Activated CD4-positive, alpha-beta T cell treated with anti-CD3 and anti-CD28 coated beads for 36 hours (primary cell): ENCODE measurements at places on chromosomes 7 and 10. TPM values are rescaled to one million over a fixed set of nuclear protein-coding genes. Genes with fewer than 3 reads are reported as not detected.

Gene RADIL
- total RNA-seq = 0.69 TPM

Gene GOLGA7B
- total RNA-seq = 0.57 TPM

Gene SPDYE2
- total RNA-seq = not detected

Gene ELN
- not detected for total RNA-seq

Gene C10orf105
- 0.34 TPM for total RNA-seq

Gene MRLN
- not detected for total RNA-seq

Gene SFMBT2
- 18.0 TPM for total RNA-seq

Gene ABCC2
- 0.62 TPM for total RNA-seq

Gene SLC26A3
- not detected for total RNA-seq

Gene EPC1
- 28.8 TPM for total RNA-seq

Gene AQP1
- total RNA-seq = 0.25 TPM
